ENCODE measurements at places on chromosomes 4 and X.

- no peak for DNase-seq
These were observed 43.5 kb downstream of the NUDT9 start for GRCh38 chr4:87465739-87466366.

DNA sequence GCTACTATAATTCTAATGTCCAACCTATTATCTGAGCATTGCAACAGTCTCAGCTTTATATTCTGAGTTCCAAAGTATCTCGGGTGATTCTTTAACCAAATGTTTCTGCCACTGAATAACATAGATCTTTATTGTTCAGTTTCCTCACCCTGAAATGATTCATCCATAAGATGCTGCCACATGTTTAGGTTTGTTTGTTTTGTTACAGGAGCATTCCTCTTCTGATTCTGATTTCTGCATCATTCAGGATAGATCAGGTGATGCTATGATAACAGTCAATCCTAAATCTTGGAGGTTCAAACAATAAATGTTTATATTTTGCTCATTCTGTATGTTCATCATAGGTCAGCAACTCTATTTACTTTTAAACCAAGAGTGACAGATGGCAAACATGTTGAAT lies 927.6 kb downstream of the PCDH7 start:
- DNase-seq = no peak

GRCh38 chr4:181756451-181757095 lies 486.6 kb upstream of the TENM3 start:
- no peak for DNase-seq

- DNase-seq = no peak
These were observed 112.3 kb upstream of the ZNF518B start for GRCh38 chr4:10569491-10569890.

GRCh38 chr4:6509587-6509986 lies 37.2 kb upstream of the PPP2R2C start:
- no peak for DNase-seq

GRCh38 chr4:136002316-136002715 lies 1530.0 kb downstream of the PCDH18 start:
- peak; percentile 3 for DNase-seq

DNA sequence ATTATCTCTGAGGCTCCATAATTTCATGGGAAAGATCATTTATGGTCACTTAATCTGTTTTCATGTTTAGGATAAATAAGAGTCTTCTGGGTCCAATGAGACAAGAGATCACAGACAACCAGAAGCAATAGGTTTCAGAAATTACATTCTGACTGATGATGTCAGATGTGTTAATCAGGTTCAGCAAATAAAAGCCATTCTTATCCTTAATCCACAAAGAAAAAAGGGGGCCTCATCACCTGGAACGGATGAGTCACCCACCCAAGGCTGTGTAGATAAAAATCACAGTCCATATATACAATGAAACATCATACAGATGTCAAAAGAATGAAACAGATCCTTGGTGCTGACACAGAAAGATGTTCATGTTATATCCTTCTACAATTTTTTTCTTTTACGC lies 36.6 kb downstream of the SYTL4 start:
- no peak for DNase-seq

GRCh38 chr4:70946939-70947338 lies 44.8 kb downstream of the MOB1B start:
- peak; percentile 5 for DNase-seq

DNA sequence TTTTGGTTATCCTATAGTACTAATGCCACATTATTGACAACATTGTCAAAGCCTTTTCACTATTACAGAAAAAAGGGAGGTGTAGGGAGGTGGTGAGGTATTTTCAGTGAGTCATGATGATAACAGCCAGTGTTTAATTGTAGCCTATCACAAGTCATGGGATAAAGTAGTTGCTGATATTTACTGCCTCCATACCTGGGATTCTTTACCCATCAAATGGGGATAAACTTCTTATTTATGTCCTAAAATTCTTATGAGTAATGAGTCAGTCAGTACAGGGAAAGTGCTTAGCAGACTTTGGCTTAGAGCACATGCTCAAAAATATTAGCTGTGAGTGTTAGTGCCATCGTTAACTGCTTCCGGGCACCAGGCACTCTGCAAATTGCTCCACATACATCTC lies 25.7 kb downstream of the ADGRG2 start:
- peak; percentile 42 for DNase-seq

DNA sequence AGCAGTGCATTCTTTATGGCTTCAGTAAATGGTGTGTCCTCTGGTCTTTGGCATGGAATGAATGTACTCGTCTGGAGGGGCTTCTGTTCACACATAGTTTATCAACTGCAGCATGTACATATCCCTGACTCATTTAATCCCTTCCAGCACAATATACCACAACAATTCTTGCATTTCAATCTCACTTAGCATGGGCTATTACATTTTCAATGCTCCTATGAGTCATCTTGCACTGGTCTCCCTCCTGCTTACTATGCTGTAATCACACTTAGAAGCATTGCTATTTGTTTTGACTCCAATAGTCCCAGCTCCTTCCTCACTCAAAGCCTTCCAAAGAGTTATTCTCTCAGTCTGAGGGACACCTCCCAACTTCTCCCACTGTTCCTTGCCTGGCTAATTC lies 180.9 kb upstream of the NUDT10 start:
- no peak for DNase-seq

DNA sequence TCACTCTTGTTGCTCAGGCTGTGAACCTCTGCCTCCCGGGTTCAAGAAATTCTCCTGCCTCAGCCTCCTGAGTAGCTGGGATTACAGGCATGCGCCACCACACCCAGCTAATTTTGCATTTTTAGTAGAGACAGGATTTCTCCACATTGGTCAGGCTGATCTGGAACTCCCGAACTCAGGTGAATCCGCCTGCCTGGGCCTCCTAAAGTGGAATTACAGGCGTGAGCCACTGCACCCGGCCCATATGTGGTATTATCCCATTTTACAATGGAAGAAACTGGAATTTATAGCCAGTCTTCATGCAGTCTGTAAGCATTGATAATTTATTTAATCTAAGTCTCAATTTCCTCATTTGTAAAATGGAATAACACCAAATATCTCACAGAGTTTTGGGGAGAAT lies 161.8 kb downstream of the GABRB1 start:
- DNase-seq = no peak

DNA sequence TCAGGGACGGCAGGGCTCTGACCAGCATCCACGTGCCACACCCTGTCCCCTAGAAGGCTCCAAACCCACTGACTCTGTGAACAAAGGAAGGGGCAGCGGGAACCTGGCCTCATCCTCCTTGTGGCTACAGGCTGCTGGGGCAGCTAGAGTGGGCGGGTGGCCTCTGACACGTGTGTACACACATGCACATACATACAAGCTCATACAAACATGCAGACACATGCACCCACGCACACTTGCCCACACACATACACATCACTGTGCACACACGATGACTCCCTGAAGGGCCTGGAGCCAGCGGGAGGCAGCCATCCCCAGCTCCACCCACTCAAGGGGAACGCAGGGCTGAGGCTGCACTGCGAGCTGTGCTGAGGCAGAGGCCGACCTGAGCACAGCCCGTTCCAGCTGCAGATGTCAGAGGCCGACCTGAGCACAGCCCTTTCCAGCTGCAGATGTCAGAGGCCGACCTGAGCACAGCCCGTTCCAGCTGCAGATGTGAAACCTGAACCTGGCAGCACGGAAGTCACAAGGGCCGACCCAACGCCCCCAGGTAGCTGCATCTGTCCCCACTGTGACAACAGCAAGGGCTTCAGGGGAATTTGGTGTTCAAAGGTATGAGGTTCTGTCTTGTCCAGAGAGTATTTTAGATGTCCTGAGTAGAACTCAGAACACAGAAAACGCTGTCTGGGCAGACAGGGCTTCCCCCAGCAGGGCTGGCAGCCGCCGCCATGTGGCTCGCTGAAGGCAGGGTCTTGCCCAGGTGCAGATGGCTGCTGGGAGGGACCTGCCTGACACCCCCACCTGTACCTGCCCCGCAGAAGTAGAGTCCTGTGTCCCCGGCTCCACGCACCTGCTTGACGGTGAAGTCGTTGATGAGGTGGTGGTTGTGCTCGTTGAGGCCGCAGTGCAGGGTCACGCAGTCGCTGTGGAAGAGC lies 33.5 kb downstream of the CTBP1 start:
- no peak for DNase-seq

DNA sequence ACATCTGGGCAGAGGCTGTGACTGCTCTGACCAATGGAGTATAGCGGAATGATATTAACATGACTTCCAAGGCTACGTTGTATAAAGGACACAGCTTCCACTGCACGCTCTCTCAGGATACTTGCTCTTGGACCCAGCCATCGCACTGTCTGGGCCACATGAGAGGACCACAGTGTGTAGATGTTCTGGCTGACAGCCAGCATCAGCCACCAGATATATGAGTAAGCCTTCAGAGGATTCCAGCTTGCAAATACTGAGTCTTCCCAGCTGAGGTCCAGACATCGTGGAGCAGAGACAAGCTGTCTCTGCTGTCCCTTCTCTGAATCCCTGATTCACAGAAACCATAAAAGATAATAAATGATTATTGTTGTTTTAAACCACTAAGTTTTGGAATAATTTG lies 146.8 kb upstream of the USP9X start:
- DNase-seq = no peak

- DNase-seq = no peak
These were observed 59.4 kb upstream of the RBPJ start for GRCh38 chr4:26261405-26261804.

GRCh38 chr4:76385974-76386373 lies 35.0 kb downstream of the CCDC158 start:
- no peak for DNase-seq

- DNase-seq = peak; percentile 12
These were observed 141.9 kb downstream of the THOC2 start for GRCh38 chrX:123590842-123591486.

DNA sequence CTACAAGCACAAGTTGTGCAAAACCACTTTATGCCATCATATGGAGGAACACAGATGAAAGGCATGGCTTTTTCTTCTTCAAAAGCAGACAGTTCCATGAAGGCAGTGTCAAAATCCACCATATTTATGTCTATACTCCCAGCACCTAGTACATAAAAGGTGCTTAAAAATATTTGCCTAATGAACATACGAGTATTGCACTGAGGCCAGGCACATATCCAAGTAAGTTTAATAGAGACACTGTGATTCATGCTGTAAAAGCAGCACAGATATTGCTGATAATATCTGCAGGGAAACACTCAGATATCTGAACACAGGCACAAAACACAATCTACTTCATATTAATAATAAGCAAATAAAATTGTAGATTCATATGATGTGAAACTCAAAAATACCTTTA lies 48.1 kb upstream of the CXCL8 start:
- no peak for DNase-seq

- DNase-seq = no peak
These were observed 66.9 kb upstream of the NEIL3 start for GRCh38 chr4:177242651-177243286.

GRCh38 chrX:20585782-20586181 lies 319.1 kb upstream of the RPS6KA3 start:
- peak; percentile 70 for DNase-seq

DNA sequence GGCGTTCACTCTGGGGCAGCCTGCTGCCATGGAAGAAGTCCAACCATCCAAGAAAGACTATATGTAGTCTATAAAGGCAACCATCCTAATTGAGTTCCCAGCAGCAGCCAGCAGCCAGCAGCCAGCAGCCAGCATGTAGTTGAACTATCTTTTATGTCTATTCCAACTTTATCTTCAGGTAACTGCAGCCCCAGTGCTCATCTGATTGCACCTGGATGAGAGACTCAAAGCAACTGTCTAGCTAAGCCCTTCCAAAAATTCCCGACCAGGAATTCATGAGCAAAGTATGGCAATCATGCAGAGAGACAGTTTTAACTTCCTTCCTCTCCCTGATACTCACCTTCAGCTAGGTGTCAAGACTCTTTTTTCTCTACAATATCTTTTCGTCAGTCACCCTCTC lies 216.8 kb downstream of the ANTXR2 start:
- no peak for DNase-seq

GRCh38 chr4:3711183-3712111 lies 54.7 kb upstream of the ADRA2C start:
- no peak for DNase-seq

GRCh38 chr4:186820391-186820891 lies 96.8 kb upstream of the FAT1 start:
- peak; percentile 27 for DNase-seq

DNA sequence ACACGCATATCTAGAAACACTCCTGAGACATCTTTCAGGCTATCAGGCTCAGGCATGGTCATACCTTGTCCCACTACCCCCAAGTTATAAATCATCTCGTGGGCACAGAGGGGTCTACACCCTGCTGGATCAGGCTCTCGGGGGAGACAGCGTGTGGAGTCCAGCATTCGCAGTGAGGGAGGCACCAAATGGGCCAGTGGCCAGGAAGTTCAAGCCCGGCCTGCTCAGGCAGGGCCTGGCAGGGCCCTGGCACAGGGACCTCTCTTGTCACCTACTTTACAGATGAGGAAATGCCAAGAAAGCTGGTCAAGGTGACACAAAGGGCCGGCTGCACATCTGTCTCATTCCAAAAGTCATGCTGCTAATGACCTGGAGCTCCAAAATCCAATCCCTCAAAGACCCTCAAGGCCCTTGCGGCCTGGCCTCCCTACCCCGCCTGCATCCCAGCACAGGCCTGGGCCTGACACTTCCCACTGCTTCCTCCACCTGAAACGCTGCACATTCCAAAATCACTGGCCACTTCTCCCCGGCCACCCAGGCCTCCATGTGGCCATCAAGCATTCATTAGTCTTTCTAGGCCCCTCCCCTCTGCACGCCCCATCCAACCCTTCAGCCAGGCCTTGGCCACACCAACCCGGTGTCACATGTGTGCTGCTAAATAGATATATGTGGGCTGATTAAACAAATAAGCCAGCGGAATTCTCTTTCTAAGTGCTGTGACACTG lies 35.6 kb downstream of the ACOX3 start:
- DNase-seq = no peak

GRCh38 chrX:44775726-44776125 lies 68.1 kb upstream of the DUSP21 start:
- DNase-seq = no peak

GRCh38 chr4:115664285-115664684 lies 550.9 kb upstream of the NDST4 start:
- DNase-seq = no peak

DNA sequence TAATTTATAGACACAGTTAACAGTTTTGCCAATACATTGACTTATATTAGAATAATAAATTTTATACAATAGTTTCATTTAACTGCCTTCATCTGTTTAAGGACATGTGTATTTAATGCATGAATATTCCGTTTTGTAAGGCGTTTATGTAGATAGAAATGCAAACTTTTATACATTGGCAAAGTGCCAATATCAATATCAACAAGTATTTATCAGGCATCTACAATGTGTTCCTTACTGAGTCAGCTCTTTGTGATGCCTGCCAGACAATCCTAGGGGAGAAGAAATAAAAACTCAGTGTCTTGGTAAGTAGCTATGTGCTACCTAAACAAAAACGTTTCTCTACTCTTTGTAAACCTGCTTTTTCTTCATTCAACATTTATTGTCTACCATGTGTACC lies 1142.2 kb downstream of the C4orf33 start:
- DNase-seq = no peak

- DNase-seq = peak; percentile 70
These were observed 506.1 kb downstream of the RPA4 start for GRCh38 chrX:97389761-97390192.

GRCh38 chr4:123116412-123116811 lies 194.0 kb upstream of the NUDT6 start:
- no peak for DNase-seq

GRCh38 chr4:30256116-30256832 lies 463.9 kb upstream of the PCDH7 start:
- DNase-seq = peak; percentile 41

All from NCI-H226 (cell line).